ENCODE measurements at places on chromosomes 13 and 19.

DNA sequence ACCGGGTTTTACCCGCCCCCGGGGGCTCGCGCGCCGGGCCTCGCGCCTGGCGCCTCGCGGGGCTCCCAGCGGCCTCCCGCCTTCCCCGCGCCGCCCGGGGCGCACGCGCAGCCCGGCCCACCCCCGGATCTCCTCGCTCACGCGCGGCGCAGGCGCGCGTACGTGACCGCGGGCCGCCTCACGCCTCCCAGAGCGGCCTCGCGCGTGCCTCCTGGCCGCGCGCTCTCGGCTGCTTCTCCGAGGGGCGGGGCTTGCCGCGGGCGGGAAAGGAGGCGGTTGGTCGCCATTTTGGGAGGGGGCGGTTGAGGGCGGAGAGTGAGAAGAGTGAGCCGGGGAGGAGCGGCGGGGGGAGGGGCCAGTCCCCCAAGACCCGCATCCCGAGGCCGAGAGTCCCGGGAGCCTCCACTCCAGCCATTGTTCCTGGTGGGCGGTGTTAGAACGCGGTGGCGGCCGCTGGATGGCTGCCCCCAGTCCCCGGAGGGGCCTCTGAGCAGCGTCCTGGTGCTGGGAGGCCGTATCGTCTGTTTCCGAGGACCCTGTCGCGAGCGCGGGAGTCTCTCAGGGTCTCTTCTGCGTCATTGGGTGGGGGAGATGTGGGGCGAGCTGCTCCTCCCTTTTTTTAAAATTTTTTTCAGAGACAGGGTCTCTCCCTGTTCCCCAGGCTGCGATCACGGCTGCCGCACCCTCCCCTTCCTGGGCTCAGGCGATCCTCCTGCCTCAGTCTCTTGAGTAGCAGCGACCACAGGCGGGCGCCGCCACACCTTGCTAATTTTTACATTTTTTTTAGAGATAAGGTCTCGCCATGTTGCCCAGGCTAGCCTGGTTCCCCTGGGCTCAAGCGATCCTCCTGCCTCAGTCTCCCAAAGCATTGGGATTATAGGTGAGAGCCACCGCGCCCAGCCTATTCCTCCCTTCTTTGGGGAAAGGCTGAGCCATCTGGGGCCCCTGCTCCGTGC is at the start of gene ZNF541:
TSS of gene ZNF541 (minus strand) at position 78 of the 956 bp plus-strand sequence. CDS start 17,292 bp downstream, outside the sequence.
- DNase-seq, result no peak

DNA sequence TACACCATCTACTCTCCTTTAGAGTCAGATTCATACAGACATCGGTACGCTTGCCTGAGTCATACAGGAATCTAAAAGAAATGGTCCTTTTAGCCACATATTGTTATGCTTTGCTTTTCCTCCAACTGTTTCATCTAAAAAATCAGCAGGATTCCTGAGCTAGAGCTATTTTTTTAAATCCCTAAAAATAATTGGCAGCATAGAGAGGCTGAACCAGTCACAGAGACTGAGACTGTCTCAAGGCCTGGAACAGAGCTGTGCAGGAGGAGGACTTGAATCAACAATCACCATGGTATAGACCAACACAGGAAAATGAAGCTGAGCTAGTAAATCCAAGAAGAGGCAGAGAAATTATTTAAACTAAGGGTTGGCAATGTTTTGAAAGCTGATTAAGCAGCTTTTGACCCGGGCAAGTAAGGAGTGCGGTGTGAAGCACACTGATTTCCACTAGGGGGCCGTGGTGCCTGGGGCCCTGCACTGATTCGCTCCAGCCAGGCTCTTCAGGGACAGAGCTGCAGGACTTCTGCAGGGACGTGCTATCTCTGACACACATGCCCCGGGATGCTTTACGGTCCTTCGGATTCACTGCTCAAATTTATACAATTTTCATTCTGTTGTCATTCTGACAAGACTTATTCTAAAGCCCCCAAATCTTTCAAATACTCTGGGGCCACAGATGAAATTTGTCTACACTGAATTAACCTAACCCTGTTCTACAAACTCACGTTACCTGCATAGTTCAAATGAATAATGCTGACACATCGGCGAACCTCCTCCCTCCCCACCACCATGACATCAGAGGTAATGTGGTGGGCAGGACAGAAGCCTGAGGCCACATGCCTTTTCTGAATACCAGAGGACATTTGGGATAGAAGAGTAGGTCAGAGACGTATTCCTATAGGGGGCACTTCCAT is 87.6 kb upstream of the SLC15A1 start:
- DNase-seq, result peak; percentile 43

DNA sequence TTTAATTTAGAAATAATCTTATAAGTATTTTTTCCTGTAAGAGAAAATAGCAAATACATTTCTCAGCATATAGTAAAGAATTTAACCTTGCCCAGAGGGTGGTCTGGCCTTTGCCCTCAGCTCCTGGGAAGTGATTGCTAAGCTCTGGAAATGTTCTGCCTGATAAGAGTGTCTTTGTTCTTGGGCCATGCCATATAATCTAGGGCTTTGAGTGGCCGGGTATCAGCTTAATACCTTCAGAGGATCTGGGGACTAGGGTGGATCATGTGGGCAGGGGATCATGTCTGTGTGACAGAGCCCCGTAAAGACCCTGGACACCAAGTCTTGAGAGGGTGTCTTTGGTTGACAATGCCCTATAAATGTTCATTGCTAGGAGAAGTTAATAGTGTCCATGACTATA is 1032.4 kb upstream of the MIR17HG start:
- DNase-seq, result no peak

- no peak for DNase-seq
These were observed 1.9 kb downstream of the IFNL1 start for GRCh38 chr19:39297931-39298634.

DNA sequence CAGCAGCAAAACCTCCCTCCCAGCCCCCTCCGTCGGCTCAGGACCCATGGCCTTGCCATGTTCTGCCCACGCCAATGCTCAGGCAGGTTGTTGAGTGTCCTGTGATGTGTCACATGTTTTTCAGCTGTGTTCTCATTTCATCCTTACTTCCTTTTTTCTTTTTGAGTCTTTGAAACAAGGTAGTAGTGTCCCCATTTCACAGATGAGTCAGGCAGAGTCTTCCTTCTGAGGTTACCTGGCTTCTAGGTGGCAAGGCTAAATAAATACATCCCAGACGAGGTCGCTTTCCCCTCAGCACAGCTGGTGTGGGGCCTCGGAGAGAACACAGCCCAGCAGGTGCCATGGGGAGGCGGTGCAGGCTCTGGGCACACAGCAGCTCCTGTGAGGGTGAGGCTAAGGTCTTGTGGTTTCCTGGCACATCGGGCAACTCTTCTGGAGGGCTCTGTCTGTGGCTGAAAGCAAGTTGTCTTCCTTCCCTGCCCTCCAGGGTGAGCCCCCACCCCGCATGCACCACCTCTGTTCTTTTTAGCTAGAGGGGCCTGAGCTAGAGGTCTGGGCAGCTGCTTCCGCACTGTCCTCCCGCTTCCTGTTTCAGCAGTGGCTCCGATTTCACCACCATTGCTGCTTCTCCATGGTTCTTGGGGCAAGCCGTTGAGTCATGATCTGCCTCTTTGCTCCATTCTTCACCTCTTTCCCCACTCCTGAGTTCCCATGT is 15.1 kb downstream of the PRAM1 start:
- no peak for DNase-seq

- DNase-seq, result no peak
These were observed 393.5 kb downstream of the KLF12 start for GRCh38 chr13:73740666-73741065.

GRCh38 chr13:27171244-27171826 is at the start of gene USP12:
TSS of gene USP12 (minus strand) at chr13:27171811. CDS start at chr13:27171639, 172 bp downstream.
- no peak for DNase-seq

Measured in LoVo (cell line).